ENCODE measurements at places on chromosomes 1 and 21.

GRCh38 chr1:205936311-205936710 is 6.9 kb downstream of the SLC26A9 start:
- DNase-seq: no peak

DNA sequence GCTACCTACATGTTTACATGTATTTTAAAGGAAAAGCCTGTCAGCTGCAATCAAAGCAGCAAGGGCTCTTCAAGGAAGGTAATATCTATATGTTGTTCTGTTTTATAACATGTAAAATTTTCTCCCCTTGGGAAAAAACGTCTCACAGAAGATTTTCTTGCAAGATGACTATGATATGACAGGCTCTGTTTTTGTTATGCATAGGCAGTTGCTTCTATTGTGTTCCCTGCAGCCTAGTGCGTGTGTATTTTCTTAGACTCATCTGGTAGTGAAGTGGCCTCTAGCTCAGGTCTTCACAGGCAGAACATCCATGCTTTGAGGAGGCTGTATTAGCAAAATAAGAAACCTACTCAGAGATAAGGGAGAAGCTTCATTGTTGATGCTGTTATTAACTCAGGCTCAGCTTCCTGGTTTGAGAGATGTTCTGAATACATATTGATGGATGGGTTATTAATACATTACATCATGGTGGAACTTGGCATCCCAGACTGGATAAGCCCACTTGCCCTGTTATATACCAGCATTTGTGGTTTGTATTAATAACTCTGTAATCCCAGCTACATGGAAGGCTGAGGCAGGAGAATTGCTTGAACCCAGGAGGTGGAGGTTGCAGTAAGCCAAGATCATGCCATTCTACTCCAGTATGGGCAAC is 35.8 kb downstream of the LAMC1 start:
- DNase-seq: no peak

DNA sequence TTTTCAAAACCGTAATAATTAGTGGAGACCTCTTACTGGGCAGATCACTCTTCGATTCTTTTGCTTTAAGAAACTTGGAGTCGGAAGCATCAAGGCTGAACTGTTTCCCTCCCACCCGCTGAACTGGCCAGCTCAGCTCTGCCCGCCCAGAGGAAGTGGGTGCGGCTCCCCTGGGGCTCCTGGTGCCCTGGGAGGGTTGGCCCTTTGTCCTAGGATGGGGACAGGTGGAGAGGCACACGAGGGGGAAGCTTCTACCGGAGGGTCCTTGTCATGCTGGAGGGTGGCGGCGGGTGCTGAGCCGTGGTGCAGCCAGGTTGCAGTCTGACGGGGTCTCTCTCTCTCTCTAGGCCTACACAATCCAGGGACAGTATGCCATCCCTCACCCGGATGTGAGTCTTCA is 64.3 kb upstream of the COL6A1 start:
- no peak for DNase-seq

- DNase-seq: no peak
Observed at GRCh38 chr1:41448821-41449220, 35.7 kb downstream of the EDN2 start.

DNA sequence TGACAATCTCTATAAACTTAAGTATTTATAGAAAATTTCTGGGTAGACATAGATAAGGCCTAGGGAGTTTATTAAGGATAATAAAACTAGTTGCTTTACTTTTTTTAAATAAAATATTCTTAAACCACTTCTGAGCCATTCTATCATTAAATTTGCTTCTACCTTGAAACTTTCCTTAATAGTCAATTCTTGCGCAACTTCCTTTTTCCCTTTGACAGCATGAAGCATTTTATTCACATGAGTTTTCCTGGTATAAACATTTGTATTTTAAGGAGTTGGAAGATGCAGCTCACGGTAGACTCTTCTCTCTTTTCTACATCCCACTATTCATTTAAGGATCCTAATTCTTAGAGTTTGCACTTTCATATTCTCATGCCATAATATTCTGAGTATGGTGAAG is 75.8 kb upstream of the DPH5 start:
- DNase-seq: no peak

DNA sequence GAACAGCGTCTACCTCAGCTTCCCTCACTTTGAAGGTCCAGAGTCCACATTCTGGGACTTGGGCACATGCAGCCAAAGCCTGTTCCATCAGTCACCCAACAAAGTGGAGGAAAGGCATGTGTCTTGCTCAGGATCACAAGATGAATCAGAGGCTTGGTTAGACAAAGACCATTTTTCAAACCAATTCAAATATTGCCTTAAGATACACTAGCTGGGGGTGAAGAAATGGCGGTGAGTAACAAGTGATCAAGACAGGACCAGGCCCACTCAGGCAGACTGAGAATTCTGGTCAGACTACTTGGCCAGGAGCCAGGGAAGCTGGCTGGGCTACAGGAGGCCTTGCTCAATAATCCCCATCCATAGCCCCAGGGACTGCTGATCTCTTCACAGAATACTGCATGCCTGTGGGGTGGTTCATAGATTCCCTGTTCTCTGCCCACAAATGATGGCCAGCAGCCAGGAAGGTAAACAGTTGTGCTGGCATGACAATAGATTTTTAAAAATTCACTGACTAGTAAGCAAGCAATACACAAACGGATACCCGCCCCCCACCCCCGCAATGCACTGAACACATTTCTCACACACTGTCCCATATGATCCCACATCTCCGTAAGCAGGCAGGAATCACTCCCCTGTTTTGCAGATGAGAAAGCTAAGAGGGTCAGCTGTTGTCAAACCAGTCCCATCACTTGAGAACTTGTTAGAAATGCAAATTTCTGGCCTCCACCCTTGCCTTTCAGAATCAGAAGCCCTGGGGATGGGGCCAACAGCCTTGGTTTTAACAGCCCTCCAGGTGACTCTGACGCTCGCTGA is 27.2 kb downstream of the ERI3 start:
- DNase-seq: peak; percentile 81

DNA sequence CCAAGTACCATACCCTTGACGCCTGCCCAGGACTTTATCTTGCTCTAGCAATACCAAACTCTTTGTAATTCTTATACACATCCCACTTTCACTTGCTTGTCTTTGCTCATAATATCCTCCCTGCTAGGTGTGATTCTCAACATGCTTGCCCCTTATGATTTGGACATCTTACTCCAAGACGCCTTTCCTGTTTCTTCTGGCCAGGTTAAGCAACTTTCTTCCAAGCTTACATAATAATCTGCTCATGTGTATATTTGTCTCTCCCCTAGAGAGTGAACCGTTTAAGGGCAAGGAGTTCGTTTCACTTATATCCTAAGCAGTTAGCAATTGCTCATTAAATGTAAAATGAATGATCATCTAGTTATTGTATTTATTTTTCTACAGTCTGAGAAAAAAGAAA is 21.8 kb downstream of the CRYZL1 start:
- DNase-seq: no peak

- DNase-seq: no peak
Observed at GRCh38 chr1:101288491-101288944, 51.7 kb downstream of the S1PR1 start.

DNA sequence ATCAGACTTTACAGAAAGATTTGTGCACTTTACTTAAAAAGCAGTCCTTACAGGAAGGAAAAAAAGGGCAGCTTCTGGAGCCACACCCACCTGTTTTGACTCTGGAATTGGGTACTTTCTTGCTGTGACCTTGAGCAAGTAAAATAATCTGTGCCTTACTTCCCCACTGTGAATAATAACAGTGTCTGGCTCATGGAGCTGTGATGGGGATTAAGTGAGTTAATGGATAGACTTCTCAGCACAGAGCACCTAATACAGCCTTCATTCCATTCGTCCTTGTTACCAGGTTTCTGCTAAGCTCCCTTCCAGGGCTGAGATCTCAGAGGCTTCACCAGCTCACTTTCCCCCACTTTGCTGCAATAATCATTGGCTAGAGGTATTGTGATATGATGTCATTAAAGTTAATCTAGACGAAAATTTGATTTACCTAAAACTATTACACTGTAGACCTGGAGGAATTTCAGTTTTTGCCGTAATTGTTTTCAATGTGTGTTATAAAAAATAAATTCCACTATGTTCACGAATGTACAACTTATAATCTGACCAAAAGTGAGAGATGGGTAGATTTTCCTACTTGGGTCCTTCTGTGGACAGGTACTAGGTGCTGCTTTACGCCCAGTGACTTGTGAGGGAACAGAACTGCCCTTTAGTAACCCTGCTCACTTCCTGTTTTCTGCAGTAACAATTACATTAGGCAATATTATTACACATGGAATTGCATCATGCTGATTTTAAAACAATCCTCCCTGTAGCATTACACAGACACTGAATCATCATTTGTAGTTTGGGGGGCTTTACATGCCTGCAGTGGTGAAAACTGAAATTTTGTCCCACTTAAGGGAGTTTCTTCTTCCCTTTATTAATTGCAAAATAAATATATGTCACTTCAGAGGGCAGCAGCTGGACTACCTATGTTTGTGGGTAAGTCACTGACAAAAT is 19.7 kb upstream of the ABCG1 start:
- DNase-seq: peak; percentile 72

- DNase-seq: no peak
Observed at GRCh38 chr1:43620956-43621355, 29.0 kb upstream of the KDM4A start.

DNA sequence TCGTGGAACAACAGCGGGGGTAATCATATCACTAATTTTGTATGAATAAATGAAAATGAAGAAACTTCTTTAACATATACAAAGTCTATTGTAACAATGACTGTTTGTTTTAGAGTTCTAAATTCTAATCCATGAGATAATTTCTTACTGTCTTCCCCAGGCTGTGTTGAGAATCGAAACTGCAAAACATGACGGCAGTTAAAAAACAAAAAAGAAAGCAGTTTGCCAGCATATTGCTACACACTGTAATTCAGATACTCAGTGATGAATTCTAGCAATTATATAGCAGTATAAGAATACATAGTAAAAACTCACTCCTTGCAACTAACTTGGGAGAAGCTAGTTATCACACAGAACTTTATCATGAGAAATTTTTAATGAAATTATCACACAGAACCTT is 22.1 kb downstream of the INSL5 start:
- DNase-seq: no peak

- DNase-seq: no peak
Observed at GRCh38 chr1:25864434-25864833, 5.2 kb upstream of the AUNIP start.

DNA sequence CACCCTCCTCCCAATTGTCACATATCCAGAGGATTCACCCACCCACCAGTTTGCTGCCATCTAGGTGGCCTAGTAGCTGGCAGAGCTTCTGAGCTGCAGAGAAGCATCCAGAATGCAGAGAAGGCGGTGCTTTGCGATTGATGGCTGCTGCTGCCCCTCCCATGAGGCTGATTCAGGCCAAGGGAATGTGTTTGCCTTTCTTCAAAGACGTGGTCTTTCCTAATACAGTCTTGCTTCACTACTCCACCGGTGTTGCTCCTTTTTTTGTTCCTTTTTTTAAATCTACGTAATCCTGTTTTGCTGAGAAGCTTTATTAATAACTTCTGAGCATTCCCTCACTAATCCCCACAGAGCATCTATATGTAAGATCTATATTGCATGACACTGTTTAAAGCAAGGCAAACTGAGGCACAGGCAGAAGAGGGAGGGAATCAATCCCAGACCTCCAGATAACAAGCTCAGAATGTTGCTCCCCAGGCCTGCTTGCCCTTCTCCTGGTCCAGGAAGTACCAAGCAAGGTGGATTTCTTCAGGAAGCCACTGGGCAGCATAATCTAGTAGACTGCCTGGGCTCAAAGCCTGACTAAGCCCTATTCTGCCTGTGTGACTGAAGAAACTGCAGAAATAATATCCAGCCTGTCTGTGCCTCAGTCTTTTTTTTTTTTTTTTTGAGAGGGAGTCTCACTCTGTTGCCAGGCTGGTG is 275.5 kb upstream of the FMN2 start:
- DNase-seq: no peak

GRCh38 chr1:70227439-70227838 is 6.3 kb downstream of the SRSF11 start:
- no peak for DNase-seq

GRCh38 chr1:201028461-201028889 is 5.0 kb upstream of the KIF21B start:
- no peak for DNase-seq

DNA sequence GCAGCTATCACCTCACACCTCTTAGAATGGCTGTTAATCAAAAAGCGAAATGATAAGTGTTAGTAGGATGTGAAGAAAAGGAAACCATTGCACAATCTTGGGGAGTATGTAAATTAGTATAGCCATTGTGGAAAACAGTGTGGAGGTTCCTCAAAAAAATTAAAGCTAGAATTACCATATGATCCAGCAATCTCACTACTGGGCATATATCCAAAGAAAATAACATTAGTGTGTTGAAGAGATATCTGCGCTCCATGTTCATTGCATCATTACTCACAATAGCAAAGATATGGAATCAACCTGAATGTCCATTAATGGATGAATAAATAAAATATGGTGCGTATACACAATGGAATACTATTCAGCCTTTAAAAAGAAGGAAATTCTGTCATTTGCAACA is 68.9 kb downstream of the SNRPE start:
- no peak for DNase-seq

DNA sequence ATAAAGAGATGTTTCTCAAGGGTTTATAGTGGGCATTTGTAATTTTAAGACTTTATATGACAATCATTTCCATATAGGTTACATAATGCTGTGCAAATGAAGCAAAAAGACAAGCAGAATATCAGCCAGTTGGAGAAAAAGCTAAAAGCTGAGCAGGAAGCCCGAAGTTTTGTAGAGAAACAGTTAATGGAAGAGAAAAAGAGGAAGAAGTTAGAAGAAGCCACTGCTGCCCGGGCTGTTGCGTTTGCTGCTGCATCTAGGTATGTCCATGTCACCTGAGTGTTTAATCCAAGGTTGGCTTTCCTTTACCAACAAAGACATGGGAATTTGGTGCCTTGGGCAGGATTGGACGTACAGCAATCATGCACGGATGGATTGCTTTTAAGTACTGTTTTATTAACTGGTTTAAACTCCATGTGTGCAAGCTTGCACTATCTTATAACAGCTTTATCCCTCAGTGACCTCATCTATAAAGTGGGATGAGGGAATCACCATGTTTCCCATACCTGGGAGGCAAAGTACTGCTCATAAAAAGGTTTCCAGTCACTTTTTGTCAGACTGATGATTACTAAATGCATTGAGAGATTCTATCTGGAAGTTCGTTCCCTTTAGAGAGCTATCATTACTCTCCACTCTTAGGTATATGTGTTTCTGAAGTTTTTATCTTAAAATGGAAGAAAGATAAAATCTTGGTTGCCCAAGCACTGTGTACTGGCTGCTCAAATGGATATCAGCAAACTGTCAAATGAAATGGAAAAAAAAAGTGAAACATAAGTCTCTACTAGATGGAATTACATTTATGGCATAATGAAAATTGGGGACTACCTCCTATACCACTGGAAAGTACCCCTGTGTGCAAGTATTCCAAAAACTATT is 55.1 kb downstream of the MACO1 start:
- DNase-seq: no peak

DNA sequence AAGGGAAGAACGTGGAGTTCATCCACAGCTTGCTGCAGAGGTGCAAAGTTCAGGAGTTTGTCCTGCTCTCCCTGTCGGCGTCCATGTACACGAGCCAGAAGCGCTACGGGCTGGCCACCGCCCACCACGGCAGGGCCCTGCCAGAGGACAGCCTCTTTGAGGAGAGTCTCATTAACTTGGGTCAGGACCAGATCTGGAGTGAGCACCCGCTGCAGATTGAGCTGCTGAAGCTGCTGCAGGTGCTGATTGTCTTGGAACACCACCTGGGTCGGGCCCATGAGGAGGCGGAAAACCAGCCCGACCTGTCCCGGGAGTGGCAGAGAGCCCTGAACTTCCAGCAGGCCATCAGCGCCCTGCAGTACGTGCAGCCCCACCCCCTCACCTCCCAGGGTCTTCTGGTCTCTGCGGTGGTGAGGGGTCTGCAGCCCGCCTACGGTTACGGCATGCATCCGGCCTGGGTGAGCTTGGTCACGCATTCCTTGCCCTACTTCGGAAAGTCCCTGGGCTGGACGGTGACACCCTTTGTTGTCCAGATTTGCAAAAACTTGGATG is 73.8 kb upstream of the MORC3 start:
- DNase-seq: no peak

Measured in cardiac septum (tissue), 1 donor.